ENCODE measurements at places on chromosomes 2 and 18.

GRCh38 chr2:101478181-101479001 lies 3.5 kb upstream of the RFX8 start:
- no peak for DNase-seq

DNA sequence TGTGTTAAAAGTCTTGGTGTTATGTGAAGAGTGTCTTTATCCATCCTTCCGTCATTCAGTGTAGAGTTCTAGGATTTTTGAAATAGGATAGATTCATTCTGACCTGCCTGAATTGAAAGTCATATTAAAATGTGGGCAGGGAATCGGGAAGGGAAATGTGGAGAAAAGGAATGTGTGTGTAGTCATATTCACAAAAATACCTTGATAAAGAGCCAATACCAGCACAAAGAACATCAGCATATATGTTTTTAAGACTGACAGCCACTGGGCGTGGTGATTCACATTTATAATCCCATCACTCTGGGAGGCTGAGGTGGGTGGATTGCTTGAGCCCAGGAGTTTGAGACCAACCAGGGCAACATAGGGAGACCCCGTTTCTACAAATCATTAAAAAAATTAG lies 188.1 kb downstream of the CAMKMT start:
- DNase-seq = no peak

DNA sequence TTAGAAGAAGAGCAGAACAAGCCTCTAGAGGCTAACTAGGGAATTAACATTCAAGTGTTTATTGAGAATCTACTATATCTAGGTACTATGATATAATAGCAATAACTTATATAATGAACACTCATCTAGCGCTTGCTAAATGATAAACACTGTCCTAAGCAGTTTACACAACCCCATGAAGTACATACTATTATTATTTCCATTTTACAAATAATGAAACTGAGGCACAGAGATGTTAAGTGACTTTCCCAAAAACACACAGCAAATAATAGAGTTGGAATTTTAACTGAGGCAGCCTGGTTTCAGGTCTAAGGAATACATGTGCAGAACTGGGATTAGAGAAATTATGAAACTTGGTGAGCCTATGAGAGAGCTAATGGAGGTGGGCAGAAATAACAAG lies 893.4 kb downstream of the CPS1 start:
- DNase-seq = no peak

- DNase-seq = no peak
Measured at GRCh38 chr18:13536578-13536977, 189.8 kb downstream of the FAM210A start.

DNA sequence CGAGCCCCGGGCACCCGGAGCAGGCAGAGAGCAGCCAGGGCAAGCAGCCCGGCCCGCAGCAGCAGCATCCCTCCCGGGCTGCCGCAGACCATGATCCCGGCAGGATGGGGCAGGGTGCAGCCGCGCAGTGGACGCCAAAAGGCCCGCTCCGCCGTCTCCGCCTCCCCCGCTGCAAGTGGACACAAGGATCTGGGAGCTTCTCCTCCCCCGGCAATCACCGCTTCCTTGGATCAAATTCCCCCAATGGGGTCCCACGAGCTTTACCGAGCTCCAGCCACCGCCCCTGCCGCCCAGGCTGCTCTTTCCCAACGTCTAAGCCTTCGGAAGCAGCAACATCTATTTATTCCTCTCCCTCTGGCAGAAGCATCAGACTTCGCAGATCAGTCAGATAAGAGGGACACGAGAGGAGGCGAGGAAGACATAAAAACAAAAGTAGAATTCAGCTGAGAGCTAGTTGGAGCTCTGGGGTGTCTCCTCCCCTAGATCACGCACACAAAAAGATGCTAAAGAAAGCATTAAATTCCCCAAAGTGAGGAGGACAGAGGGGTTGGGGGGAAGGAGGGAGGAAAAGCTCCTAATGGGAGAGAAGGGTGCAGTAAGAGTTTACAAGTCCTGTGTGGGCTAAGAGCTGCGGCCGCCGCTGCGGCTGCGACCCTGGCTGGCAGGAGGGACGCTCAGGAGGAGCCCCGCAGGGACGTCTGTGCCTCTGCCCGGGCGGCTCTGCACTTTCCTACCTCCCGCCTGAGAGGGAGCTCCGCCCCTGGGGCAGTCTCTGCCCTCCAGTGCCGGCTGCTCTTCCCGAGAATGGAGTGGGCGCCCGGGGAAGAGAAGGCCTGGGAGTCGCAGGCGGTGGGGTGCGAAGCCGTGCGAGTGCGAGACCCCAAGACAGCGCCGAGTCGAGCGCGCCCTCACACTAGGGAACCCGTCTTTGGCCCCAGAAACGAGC lies at the start of gene FRZB:
FRZB (minus strand) TSS at position 177 of the 946 bp plus-strand sequence; CDS start at position 92, 85 bp downstream.
- no peak for DNase-seq

DNA sequence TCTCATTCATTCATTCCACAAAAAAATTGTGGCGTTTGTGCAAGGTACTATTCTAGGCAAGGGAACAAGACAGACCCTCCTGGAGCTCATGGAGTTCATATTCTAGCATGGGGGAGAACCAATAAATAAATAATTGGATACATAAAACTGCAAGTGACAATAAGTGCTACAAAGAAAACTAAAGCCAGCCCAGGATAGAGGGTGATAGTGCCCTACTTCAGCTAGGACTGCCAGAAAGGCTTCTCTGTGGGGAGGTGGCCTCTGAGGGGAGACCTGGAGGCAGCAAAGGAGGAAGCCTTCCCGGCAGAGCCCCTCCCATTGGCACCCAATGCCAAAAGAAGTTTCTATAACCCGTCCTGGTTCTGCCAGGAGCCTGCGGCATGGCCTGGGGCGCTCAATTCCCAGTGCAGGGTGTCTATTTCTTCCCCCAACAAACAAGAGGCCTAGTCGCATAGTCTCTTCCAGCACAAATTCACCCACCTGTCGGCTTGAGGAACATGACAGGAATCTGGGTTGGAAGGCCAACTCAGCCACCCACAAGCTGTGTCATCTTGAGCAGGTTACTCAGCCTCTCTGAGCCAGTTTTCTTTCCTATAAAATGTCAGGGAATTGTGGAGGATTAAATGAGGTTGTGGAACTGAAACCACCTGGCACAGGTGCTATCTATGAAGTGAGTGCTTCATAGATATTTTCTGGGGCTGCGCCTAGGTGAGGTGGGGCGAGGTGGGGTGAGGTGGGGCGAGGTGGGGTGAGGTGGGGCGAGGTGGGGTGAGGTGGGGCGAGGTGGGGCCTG lies 94.3 kb downstream of the ZFP36L2 start:
- no peak for DNase-seq

- DNase-seq = no peak
Measured at GRCh38 chr18:64275593-64276300, 126.9 kb upstream of the LINC00305 start.

GRCh38 chr2:8676191-8676920 lies 5.5 kb upstream of the ID2 start:
- DNase-seq = no peak

GRCh38 chr18:48713309-48713708 lies 174.5 kb downstream of the CTIF start:
- no peak for DNase-seq

DNA sequence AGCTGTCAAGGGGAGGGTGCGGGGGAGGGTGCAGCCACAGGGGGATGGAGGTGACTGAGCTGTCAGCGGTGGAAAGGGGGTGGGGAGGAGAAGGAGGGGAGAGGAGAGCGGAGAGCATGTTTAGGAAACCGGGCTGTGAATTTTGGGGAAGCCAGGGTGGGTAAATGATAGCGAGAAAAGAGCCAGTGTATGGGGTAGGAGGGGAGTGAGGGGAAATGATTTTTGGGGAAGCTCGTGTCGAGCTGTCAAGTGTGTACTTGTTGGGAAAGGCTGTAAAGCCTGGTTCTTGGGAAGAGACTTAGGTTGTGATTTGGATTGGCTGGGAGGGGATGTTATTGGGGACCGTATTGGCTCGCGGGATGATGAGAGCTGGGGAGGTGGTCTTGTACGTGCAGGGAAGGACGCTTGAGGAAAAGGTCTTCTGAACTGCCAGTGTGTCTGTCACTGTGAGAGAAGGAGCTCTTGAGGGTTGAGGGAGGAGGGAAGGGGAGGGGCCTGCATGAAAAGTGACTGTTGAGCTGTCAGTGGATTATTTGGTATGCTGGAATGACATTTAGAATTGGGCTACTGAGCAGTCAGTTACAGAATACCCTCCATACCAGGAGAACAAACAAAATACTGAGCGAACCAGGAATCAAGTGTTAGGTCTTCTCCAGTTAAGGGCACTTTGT lies 1.0 kb downstream of the UBR3 start:
- no peak for DNase-seq

GRCh38 chr2:69168144-69168813 lies 155.3 kb downstream of the ANTXR1 start:
- no peak for DNase-seq

- no peak for DNase-seq
Measured at GRCh38 chr2:123362671-123363440, 662.2 kb upstream of the CNTNAP5 start.

DNA sequence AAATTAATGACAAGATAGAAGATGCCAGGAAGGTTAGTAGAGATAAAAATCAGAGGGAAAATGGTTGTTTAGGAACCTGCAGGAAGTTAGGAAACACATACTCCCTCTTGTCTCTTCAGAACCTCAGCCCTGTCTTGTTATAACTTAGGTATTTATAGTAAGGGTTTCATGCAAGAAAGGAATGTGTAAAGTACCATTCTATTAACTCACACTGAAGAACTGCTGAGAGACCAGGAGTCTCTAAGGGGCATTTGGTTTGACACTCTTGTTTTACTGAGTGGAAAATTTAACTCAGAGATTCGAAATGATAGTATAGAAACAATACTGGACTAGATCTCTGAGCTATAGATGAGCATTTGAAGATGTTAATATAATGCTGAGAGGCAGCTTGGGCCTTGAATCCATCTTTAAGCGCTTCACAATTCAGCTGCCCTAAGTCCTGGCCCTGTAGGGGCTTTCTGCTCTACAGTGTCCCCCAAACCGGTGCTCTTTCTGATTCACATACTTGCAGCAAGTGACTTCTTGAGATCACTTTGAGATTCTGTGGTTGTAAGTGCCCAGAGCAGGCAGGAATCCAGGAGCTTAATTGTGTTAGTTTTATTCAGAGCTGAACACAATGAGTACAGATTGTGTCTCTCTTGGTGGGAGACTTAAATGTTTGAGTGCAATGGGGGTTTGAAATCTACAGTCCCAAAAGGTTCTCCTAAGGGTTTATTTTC lies 235.0 kb upstream of the RGPD4 start:
- no peak for DNase-seq

DNA sequence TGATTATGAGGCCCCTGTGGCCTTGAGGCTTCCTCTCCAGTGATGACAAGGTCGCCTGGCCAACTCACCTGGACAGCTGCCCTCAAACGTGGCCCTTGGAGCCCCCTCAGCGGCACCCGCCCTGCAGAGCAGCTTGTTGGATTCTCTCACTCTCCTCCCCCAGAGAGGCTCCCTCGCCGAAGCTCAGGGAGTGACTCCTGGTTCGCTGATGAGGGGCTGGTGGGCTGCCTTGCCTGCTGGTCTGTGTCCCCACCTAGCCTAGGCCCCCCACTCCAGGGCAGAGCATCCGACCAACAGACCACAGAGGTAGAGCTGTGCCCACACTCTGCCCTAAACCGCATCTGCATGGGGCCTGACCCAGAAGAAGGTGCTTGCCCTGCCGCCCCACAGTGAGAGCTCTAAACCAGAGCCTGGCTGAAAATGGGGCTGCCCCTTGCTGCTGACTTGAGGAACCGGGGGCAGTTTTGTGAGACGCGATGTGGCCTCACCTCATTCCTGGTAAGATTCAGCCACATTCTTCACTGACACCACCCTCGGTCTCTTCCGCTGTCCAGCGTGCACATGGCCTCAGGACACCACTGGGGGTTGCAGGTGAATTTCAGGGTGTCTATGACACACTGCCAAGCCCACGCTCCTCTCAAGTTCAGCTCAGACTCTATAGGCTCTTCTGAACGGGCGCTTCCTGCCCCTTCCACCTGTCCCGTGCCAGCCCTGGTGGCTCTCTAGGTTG lies 131.6 kb downstream of the CABLES1 start:
- DNase-seq = no peak

DNA sequence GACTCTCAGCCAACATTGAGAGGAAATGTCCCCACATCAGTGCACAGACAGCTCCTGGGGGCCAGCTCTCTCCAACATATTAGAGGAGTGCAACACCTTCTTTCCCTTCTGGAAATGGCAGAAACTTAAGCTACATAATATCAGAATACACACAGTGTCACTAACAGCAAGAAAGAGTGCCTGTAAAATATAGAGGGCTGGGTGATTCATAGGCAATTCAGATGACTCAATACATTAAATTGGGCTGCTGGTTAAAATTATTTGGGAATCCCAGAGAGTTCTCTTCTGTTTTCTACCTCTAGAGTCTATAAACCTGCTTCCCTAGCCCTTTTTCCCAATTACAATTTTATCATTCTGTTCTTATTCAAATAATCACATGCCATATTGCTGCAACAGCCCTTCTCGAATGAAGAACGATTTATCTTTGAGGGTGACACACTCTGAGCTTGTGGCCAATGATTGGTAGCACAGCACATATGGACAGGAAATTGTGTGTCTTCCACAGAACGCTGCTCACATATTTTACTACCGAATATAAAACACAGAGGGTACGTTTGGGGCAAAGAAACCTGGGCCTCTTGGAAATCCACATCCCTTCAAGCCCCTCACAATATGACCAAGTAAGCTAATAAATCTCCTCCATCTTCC lies 381.2 kb downstream of the MBD2 start:
- DNase-seq = no peak

DNA sequence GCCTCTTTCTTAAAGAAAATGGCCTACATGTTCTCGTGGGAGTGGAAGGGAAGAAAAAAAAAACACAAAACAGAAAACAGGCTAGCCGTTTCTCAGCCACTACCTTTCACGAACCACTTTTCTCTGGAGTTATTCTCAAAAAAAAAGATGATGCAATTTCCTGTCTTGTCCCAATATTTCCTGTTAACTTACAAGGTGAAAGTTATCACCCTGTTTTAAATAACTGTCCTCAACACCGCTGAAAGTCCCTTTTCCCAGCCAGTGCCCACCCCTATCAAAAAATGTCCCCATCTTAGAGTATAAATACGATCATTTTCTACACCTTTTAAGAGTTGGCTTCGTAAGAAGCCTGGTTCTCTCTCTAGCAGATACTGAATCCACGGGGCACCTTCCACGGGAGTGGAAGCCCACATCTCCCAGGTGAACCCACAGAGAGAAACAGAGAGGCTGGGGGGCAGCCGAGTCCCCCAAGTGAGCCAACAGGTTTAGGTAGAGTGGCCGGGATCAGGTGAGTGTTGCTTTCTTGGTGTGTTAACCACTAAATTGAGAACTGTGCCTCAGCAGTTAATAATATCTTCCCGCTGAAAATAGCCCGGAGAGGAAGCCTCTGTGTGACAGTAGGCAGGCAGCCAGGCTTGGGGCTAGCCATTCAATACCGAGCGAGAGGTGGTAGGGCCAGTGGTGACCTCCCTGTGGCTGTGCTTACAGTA lies 15.9 kb downstream of the SMAD7 start:
- no peak for DNase-seq

- no peak for DNase-seq
Measured at GRCh38 chr2:71589763-71590162, 136.4 kb downstream of the DYSF start.

DNA sequence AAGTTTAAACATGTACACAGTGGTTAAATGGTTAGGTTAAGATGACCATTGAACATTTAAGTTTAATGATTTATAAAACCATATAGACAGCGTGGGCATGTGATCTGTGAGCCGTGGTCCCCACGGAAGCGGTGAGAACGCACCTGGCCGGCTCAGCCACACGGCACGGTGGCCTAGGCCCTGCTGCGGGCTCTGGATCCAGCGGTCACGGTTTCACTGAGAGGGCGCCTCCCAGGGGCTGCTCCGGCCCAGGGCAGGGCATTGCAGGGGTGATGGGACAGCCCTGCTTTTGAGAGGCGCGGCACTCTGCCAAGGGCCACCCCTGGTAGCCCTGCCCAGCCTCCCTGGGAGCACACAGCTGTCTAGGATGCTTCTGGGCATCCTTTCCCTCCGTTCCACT lies 124.9 kb downstream of the RGPD3 start:
- DNase-seq = no peak

Data from NCI-H2107 (cell line).